Epithelial cell of proximal tubule (primary cell): ENCODE measurements at places on chromosomes 11 and 22. TPM values are rescaled to one million over a fixed set of nuclear protein-coding genes. Genes with fewer than 3 reads are reported as not detected.

GRCh38 chr11:121763526-121763925, 310.8 kb upstream of the SORL1-AS1 start:
- no peak for DNase-seq

DNA sequence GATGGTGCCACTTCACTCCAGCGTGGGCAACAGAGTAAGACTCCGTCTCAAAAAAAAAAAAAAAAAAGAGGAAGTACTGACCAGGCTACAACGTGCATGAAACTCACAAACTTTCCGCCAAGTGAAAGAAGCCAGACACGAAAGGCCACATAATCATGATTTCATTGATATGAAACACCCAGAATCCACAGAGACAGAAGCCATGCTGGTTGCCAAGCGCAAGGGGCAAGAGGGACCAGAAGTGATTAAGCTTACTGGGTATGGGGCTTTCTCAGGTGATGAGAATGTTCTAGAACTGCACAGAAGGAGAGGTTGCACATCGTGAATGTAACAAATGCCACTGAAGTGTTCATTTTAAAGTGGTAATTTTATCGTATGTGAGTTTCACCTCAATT, 60.9 kb downstream of the CELSR1 start:
- no peak for DNase-seq

DNA sequence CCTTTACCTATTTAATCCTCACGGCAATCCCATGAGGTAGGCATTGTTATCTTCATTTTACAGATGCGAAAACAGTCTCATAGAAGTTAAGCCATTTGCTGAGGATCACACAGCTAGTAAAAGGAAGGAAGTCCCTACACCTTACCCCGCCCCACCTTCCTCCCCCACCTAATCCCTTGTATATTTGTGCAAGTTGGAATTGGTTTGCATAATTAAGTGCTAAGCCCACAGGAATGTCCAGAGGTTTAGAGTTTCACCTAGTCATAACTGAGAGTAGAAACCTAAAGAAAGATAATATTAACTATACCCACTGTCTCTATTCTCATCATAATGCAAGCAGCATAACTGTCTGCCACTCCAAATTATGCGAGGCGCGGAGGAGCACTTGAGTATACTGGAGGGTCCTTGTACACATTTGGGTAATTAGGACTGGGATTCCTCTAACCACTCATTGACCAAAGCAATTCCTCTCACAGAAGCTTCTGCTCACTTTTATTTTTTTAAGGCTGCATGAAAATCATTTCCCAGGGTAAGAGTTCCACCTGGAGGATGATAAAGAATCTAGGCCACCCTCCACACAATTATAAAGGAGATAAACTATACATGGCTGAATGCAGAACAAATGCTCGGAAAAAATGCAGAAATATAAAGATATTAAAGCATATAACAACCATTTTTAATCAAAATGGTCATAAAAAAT, 199.9 kb downstream of the FAM181B start:
- DNase-seq: no peak

- DNase-seq: peak; percentile 65
Measured at GRCh38 chr11:32706985-32707741, 87.3 kb downstream of the CCDC73 start.

GRCh38 chr11:42021911-42022310, 562.5 kb upstream of the LRRC4C start:
- DNase-seq: no peak

GRCh38 chr11:107799218-107799859, 59.2 kb downstream of the SLC35F2 start:
- no peak for DNase-seq

DNA sequence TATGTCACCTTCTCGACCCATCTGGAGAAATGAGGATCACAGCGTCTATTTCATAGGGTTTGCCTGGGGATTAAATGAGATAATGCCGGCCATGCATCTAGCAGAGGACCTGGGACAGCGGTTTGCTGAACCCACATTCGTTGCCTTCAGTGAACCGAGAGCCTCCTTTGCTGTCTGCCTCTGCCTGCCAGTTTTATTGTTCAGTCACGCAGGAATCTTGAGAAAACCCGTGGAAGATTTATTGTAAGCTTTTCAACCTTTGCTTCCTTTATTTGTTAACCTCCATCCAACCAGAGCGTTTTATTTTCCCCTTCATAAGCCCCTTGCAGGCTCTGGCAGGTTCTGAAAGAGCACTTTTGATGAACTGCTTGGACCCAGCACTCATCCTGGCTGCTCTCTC, 202.3 kb upstream of the SYN3 start:
- DNase-seq: no peak

- DNase-seq: no peak
Measured at GRCh38 chr11:62546929-62547625, 471 bp upstream of the AHNAK start.

DNA sequence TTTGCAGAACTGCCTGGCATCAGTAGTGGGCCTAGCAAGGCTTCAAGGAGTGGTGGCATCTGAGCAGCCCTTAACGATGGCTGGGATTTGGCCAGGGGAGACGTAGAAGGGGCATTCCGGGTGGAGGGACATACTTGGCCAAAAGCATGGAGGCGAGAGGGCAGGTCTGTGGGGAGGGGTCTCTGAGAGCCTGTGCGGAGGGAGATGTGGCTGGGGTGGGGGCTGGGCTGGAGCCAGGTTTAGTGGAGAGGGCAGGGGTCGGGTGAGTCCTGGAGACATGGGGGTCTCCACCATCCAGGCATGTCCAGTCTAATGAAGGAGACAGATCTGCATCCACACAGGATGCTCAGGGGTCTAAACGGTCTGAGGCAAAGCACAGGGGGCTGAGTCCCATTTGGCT, 34.4 kb upstream of the WNT11 start:
- no peak for DNase-seq

- DNase-seq: no peak
Measured at GRCh38 chr11:69201066-69201365, 45.3 kb downstream of the SMIM38 start.

GRCh38 chr22:48499456-48500425, 1327.9 kb downstream of the BRD1 start:
- DNase-seq: no peak

- no peak for DNase-seq
Measured at GRCh38 chr11:15745266-15745665, 611.1 kb downstream of the SOX6 start.

DNA sequence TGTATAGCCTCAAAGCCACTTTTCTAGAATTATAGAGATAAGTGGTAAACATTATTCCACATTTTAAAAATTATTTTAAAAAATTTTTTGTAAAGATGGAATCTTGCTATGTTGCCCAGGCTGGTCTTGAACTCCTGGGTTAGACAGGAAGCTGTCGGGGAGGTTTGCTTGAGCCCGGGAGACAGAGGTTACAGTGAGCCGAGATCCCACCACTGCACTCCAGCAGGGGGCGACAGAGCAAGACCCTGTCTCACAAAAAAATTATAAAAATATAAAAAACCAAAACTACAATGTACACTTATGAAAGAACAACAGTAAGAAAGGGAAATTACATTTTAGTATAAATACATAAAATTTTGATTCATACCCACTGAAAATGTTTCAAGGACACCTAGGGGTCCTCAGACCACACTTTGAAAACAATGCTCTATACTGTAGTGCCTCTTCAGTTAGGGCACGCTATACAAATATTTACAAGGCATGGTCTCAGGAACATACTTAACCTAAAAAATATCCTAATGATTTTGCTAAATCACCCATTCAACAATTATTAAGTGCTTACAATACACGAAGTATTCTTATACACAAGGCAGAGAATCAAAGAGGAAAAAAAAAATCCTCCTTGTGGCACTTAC, 111.2 kb downstream of the MRTFA start:
- DNase-seq: no peak

GRCh38 chr11:125275905-125276618, 111.5 kb downstream of the PKNOX2 start:
- DNase-seq: no peak

DNA sequence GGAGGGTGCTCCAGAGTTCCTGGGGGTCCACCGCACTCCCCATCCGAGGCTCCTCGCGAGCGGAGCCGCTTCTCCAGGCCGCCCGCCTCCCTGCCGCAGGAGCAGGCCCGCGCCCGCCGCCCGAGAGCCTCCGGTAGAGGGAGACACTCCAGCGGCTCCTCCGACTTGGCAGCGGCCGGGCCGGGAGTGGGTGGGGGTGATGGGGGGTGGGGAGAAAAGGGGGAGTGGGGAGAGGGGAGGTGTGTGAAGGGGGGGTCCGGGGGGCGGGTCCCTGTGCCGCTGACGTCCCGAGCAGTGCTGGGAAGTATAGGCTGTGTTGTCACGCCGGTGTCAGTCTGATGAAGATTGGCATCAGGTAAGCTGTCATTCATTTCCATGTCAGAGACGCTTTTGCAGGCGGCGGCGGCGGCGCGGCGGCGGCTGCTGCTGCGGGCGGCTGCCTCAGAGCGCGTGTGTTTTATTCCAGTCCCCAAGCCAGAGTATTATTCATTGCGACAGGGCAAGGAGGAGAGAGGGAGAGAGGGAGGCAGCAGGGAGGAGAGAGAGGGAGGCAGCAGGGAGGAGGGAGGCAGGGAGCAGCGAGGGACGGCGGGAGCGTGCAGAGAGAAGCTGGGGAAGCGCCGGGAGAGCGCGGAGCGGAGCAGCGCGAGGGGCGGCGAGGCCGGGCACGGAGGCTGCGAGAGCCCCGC, at the start of gene PKNOX2:
PKNOX2 (plus strand) TSS at position 330 of the 689 bp plus-strand sequence. CDS start 186,555 bp downstream, outside the sequence.
- DNase-seq: no peak

GRCh38 chr11:79236541-79236971, 204.3 kb downstream of the TENM4 start:
- DNase-seq: no peak

DNA sequence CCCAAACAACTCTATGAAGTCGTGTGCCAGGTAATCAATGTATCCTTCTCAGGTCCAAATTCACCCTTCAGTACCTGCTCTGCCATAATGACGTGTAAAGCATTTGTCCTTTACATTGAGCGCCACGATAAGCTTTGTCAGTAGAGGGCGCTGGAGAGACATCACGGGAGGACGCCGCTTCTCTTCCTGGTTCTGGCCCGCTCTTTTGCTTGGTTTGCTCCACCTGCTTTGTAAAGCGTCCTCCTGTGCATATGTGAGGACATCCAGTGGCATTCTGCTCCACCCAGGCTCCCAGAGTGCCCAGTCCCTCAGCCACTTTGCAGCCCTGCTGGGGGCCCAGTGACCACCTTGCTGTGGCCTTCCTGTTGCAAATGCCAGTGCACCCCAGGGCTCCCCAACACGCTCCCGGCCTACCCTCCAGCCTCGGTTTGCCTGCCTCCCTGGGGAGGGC, 61.1 kb downstream of the WT1 start:
- DNase-seq: no peak

DNA sequence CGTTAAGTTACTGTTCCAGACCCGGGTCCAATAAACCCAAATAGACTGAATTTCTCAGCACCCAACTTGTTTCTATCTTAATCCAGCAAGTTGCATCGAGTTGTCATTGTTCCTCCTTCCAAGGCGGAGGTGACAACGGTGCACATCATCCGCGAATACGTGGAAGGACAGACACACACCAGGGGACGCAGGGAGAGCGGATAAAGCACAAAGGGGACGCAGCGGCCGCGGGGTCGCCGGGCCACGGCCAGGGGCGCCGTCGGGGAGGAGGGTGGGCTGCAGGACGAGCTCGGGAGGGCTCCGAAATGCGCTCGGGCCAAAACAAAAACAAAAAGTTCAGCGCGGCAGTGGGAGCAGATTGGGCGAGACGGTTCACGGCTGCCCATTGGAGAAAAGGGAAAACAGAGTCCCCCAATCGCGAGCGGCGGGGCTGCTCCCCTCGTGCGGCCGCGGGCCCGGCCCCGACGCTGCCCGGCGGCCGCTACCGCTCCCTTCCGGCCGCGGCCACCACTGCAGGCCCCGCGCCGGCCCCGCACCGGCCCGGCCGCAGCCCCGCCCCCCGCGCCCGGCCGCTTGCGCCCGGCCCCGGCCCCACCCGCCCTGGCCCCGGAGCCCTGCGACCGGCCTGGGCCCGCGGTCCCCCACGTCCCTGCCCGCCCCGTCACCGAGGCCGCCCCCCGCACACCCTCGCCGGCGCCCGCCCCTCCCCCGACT, 518 bp downstream of the KMT5B start:
- no peak for DNase-seq

GRCh38 chr11:34468209-34468841, 29.6 kb downstream of the CAT start:
- DNase-seq: peak; percentile 6

DNA sequence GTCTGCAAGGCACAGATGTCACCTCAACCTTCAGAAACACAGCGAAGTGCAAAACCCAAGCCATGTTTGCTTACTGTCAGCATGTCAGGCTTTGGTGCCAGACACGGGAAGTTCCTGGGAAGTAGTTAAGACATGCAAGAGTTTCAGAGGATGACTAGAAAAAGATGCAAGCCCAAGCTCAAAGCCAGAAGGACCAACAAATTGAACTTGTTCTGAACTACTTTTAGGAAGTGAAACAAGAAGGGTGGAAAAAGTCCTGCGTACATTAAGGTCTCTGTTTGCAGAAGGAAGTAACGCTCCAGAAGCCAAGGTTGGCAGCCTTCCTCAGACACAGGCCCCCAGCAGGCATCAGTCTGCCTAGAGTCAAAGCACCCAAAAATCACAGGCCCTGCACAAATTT, 2.6 kb downstream of the AP1B1 start:
- DNase-seq: no peak

DNA sequence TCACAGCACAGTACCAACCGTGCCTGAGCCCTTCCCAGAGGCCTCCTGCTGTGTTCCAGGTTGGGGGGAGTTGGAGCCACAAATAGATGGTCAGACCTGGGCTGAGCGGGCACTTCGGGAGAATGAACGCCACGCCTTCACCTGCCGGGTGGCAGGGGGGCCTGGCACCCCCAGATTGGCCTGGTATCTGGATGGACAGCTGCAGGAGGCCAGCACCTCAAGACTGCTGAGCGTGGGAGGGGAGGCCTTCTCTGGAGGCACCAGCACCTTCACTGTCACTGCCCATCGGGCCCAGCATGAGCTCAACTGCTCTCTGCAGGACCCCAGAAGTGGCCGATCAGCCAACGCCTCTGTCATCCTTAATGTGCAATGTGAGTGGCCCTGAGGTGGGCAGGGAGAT, 1.1 kb downstream of the TMEM25 start:
- DNase-seq: no peak

GRCh38 chr22:50215297-50216054, 14.7 kb downstream of the SELENOO start:
- DNase-seq: no peak

The CYP2D6 gene
- total RNA-seq: 0.14 and 0.29 TPM in 2 replicates

The SLC22A6 gene
- not detected in 2 replicates for total RNA-seq

The TPBGL gene
- total RNA-seq: not detected in 2 replicates

The LRRC74B gene
- not detected in 2 replicates for total RNA-seq

The TAF1D gene
- total RNA-seq: 104 and 124 TPM in 2 replicates

The SLC22A8 gene
- total RNA-seq: not detected in 2 replicates

The TEX54 gene
- total RNA-seq: not detected in 2 replicates

The OR8G1 gene
- not detected in 2 replicates for total RNA-seq

The AQP11 gene
- 0.58 and 1.0 TPM in 2 replicates for total RNA-seq

The HPX gene
- total RNA-seq: 0.06 and 1.0 TPM in 2 replicates

The DRD4 gene
- total RNA-seq: not detected in 2 replicates

The SIAE gene
- 3.5 and 8.2 TPM in 2 replicates for total RNA-seq

The YPEL4 gene
- total RNA-seq: 0.86 TPM in 1 of 2 replicates, not detected in the other

The ANGPTL5 gene
- total RNA-seq: not detected in 2 replicates
